Thymus (tissue), 14 donors: ENCODE measurements at places on chromosomes 2 and 18. TPM values are rescaled to one million over a fixed set of nuclear protein-coding genes. Genes with fewer than 3 reads are reported as not detected.
A peak's percentile ranks its signal among the peaks of the same experiment; 100 is the strongest.

The IWS1 gene
- total RNA-seq, result 47.6 TPM

The ACVR1C gene
- total RNA-seq, result 0.24 TPM

The ECEL1 gene
- 0.28 TPM for total RNA-seq

The VWA3B gene
- 3.2 TPM for total RNA-seq

The SLC14A1 gene
- 2.8 TPM for total RNA-seq

The L3MBTL4 gene
- total RNA-seq, result 4.3 TPM

The ABHD1 gene
- total RNA-seq, result 0.09 TPM

The GAL3ST2 gene
- total RNA-seq, result 0.09 TPM

The ELOA2 gene
- not detected for total RNA-seq

The CCDC178 gene
- 0.24 TPM for total RNA-seq

The TDRD15 gene
- 0.05 TPM for total RNA-seq

The CTAGE1 gene
- not detected for total RNA-seq

The ITGB6 gene
- 0.33 TPM for total RNA-seq

DNA sequence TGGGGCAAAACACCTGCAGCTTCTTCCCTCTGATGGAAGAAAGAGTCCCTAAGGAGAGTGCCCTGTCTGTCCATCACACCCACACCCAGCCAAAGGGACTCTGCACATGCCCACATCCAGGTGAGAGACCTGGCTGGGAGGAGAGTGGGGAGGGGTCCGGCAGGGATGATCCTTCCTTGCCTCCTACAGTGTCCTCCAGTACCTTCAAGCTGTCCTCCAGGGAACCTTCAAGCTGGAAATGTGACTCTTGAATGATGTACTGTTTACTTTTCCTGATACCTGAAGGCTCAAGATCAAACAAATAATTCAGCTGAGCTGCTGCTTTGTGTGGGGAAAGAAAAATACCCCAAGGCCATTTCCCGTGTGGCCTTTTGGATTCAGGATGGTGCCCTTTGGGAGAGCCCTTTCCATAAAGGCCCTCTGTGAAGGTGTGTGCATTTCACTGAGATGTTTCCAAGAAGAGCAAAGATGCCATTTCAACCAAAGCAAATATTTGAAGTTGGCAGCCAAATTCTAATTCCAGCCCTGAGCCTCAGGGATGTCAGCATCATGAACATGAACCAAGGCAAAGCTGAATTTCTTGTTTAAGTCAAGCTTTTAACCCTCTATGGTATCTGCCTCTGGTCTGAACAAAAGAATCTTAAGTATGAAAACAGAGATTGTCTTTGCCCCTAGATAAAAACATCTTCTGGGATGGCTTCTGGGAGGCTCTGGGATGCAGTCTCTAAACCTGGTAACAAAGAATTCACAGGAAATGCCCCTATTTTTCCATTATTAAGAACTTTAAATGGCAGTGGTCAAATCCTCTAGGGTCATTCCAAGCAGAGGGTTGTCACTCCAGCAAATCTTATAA, 11.1 kb downstream of the EVA1A start:
- H3K4me1 ChIP-seq, result peaks cover 18% of the 10 kb centered on the region
- no peak for DNase-seq
- H3K27me3 ChIP-seq, result peaks cover 6% of the 10 kb centered on the region
- no peak overlapping the region for H3K27ac ChIP-seq
- H3K4me3 ChIP-seq, result no peak overlapping the region
- H3K36me3 ChIP-seq, result no peaks in the 10 kb centered on the region

GRCh38 chr2:9809064-9809356, 34.3 kb upstream of the TAF1B start:
- no peaks in the 10 kb centered on the region for H3K36me3 ChIP-seq
- H3K4me3 ChIP-seq, result no peak overlapping the region
- no peak for DNase-seq
- no peak overlapping the region for H3K27ac ChIP-seq
- peaks cover 6% of the 10 kb centered on the region for H3K4me1 ChIP-seq

- no peak overlapping the region for H3K4me3 ChIP-seq
- H3K27ac ChIP-seq, result no peak overlapping the region
- no peaks in the 10 kb centered on the region for H3K36me3 ChIP-seq
- no peaks in the 10 kb centered on the region for H3K27me3 ChIP-seq
- DNase-seq, result no peak
Observed at GRCh38 chr2:96083989-96084857, 32.1 kb downstream of the ADRA2B start.

GRCh38 chr2:149399934-149400615, 69.7 kb downstream of the LYPD6 start:
- H3K27me3 ChIP-seq, result no peaks in the 10 kb centered on the region
- H3K27ac ChIP-seq, result no peak overlapping the region
- no peak overlapping the region for H3K4me3 ChIP-seq
- no peaks in the 10 kb centered on the region for H3K4me1 ChIP-seq

- H3K4me3 ChIP-seq, result no peak overlapping the region
- peaks cover 74% of the 10 kb centered on the region for H3K4me1 ChIP-seq
- no peaks in the 10 kb centered on the region for H3K36me3 ChIP-seq
- H3K27ac ChIP-seq, result peak overlapping the region; percentile 52
Observed at GRCh38 chr2:74036450-74037195, 51.9 kb downstream of the TET3 start.

- no peaks in the 10 kb centered on the region for H3K27me3 ChIP-seq
- H3K4me3 ChIP-seq, result no peak overlapping the region
- H3K27ac ChIP-seq, result no peak overlapping the region
- H3K36me3 ChIP-seq, result no peaks in the 10 kb centered on the region
Observed at GRCh38 chr2:218047536-218048225, 21.4 kb upstream of the RUFY4 start.

DNA sequence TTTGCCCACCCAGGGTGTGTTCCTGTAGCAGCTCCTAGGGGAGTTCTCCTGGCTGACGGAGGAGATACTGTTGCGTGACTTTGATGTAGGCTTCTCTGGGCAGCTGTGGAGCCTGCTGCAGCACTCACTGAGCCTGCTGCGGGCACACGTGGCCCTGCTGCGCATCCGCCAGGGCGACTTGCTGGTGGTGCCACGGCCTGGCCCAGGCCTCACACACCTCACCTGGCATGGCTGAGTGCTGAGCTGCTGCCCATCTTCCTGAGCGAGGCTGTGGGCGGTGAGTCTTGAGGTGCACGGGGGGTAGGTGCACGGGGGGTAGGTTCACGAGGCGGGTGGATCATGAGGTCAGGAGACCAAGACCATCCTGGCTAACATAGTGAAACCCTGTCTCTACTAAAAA, 191.7 kb downstream of the ANKRD36C start:
- no peak overlapping the region for H3K4me3 ChIP-seq
- H3K4me1 ChIP-seq, result no peaks in the 10 kb centered on the region
- no peaks in the 10 kb centered on the region for H3K27me3 ChIP-seq
- H3K27ac ChIP-seq, result no peak overlapping the region

DNA sequence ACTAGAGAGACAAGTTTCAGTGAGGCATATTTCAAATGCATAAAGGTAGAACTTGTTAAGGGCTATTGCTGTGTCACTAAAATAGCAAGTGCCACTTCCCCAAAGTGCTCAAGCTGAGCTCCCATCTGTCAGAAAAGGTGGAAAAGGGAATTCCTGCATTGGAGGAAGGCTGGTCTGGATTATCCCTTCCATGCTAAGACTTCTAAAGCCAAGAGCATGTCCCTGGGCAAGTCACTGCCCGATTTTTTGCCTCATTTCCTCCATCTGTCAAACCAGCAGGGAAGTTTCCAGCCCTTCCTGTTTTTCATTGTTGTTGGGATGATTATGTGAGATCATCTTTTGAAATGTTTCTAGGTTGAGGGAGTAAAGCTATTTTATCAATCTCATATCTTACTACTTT, 175.5 kb downstream of the SETBP1 start:
- H3K36me3 ChIP-seq, result no peaks in the 10 kb centered on the region
- H3K27me3 ChIP-seq, result no peaks in the 10 kb centered on the region
- no peak for DNase-seq
- no peak overlapping the region for H3K27ac ChIP-seq

DNA sequence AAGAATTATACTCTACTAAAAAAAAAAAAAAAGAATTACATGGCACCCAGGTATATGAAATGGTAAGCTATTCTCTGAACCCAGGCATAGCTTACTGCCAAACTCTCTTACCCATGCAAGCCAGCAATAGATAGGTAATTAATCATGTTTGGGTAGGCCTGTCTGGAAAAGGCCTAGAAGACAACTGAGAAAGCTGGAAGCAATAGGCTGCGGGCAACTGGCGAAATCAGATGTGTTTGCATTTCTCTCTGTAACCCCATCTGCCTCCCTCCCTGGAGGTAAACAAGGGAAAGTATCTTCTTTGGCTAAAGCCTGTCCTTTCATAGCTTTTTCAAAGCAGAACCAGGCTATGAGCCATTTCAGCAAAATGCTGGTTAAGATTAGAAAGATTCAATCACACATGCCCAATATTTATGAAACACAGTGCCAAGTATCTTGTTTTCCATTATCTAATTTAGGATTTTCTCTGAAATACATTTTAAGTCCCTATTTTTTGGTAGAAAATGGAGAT, 934.8 kb upstream of the DDX18 start:
- H3K36me3 ChIP-seq, result no peaks in the 10 kb centered on the region
- no peaks in the 10 kb centered on the region for H3K4me1 ChIP-seq

DNA sequence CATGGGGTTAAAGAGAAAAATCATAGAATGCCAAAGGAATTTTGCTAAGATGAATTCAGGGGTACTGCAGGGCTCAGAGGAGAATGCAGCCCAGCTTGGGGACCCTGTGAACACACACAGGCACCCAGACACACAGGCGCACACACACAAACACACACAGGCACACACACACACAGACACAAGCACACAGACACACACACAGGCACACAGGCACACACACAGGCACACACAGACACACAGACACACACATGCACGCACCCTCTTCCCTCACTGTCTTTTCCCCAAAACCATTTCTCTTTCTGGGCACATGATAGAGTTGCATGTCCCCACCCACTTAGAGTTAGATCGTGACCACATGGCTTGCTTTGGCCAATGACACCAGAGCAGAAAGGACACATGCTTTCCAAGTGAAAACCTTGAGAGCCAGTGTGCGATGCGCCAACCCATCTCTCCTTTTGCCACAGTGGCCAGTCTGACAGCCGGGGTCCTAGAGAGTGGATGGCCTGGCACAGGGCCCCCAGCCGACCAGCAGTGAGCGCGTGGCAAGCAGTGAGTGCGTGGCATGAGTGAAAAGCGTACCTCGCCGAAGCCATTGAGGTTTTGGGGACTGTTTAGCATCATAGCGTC, 163.3 kb downstream of the KLHL29 start:
- no peaks in the 10 kb centered on the region for H3K27me3 ChIP-seq
- no peak for DNase-seq
- no peak overlapping the region for H3K27ac ChIP-seq
- H3K4me1 ChIP-seq, result no peaks in the 10 kb centered on the region
- H3K36me3 ChIP-seq, result no peaks in the 10 kb centered on the region

GRCh38 chr2:58871469-58872142, 630.5 kb upstream of the FANCL start:
- no peaks in the 10 kb centered on the region for H3K27me3 ChIP-seq
- no peak overlapping the region for H3K27ac ChIP-seq
- H3K36me3 ChIP-seq, result no peaks in the 10 kb centered on the region
- no peak overlapping the region for H3K4me3 ChIP-seq

GRCh38 chr2:139992711-139993345, 1212.6 kb upstream of the NXPH2 start:
- no peak overlapping the region for H3K4me3 ChIP-seq
- DNase-seq, result no peak
- H3K27ac ChIP-seq, result no peak overlapping the region
- no peaks in the 10 kb centered on the region for H3K27me3 ChIP-seq
- no peaks in the 10 kb centered on the region for H3K4me1 ChIP-seq

DNA sequence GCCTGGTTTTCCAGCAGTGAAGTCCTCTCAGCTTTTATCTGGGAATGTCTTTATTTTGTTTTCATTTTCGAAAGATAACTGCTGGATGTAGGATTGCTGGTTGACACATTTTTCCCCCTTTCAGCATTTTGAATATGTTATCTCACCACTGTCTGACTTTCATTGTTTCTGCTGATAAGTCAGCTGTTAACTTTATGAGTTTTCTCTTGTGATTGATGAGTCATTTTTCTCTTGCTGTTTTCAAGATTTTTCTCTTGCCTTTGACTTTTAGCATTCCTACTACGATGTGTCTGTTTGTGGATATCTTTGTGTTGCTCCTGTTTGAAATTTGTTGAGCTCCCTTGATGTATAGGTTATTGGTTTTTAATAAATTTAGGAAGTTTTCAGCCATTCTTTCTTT, 85.5 kb downstream of the AGPS start:
- no peak overlapping the region for H3K27ac ChIP-seq
- H3K4me1 ChIP-seq, result no peaks in the 10 kb centered on the region
- no peak for DNase-seq
- H3K27me3 ChIP-seq, result no peaks in the 10 kb centered on the region

DNA sequence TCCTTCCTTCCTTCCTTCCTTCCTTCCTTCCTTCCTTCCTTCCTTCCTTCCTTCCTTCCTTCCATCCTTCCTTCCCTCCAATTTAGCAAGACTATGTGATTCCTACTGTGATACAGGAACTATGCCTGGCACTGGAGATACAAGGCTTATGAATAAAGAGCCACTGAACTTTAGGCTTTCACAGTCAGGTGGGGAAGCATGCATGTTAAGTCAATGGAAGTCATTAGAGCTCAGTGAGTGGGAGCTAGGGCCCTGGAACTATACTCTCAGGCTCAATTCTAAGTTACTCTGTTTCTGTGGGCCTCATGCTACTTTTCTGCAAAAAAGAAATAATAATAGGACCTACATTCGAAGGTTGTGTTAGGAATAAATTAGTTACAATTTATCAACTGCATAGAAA, 527.6 kb upstream of the ZEB2 start:
- DNase-seq, result no peak
- H3K27ac ChIP-seq, result no peak overlapping the region
- H3K4me3 ChIP-seq, result no peak overlapping the region
- no peaks in the 10 kb centered on the region for H3K27me3 ChIP-seq
- H3K4me1 ChIP-seq, result no peaks in the 10 kb centered on the region
- H3K36me3 ChIP-seq, result no peaks in the 10 kb centered on the region

- DNase-seq, result peak; percentile 25
- H3K4me1 ChIP-seq, result no peaks in the 10 kb centered on the region
- H3K27ac ChIP-seq, result no peak overlapping the region
- H3K4me3 ChIP-seq, result no peak overlapping the region
Observed at GRCh38 chr2:60719331-60719730, 36.7 kb upstream of the PAPOLG start.

DNA sequence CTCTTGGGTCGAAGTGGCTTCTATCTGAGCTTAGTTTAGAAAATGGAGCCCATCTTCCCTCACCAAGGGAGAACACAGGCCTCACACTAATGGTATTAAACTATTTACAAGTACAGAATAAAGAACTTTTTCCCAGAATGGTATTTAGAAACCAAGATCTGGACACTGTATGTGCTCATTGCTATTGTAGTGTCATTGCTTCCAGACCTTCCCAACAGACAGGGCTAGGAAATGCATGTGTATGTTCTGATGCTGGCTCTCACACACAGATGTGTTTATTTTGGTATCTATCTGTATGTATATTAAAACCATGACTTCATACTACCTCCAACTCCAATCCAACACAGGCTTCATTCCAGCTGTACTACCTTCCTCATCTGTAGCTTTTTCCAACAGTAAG, 8.0 kb downstream of the COX5B start:
- no peak for DNase-seq
- H3K4me3 ChIP-seq, result no peak overlapping the region
- no peaks in the 10 kb centered on the region for H3K27me3 ChIP-seq
- H3K4me1 ChIP-seq, result no peaks in the 10 kb centered on the region
- peaks cover 54% of the 10 kb centered on the region for H3K36me3 ChIP-seq
- H3K27ac ChIP-seq, result no peak overlapping the region

GRCh38 chr2:217636991-217637561, 365.7 kb downstream of the TNS1 start:
- H3K27me3 ChIP-seq, result no peaks in the 10 kb centered on the region
- no peaks in the 10 kb centered on the region for H3K36me3 ChIP-seq
- no peak overlapping the region for H3K27ac ChIP-seq
- no peaks in the 10 kb centered on the region for H3K4me1 ChIP-seq
